Activated T-cell treated with anti-CD3 and anti-CD28 coated beads, Interleukin-2, amount 50 U/mL, for 24 hours (primary cell): ENCODE measurements at places on chromosomes 16 and 17.

DNA sequence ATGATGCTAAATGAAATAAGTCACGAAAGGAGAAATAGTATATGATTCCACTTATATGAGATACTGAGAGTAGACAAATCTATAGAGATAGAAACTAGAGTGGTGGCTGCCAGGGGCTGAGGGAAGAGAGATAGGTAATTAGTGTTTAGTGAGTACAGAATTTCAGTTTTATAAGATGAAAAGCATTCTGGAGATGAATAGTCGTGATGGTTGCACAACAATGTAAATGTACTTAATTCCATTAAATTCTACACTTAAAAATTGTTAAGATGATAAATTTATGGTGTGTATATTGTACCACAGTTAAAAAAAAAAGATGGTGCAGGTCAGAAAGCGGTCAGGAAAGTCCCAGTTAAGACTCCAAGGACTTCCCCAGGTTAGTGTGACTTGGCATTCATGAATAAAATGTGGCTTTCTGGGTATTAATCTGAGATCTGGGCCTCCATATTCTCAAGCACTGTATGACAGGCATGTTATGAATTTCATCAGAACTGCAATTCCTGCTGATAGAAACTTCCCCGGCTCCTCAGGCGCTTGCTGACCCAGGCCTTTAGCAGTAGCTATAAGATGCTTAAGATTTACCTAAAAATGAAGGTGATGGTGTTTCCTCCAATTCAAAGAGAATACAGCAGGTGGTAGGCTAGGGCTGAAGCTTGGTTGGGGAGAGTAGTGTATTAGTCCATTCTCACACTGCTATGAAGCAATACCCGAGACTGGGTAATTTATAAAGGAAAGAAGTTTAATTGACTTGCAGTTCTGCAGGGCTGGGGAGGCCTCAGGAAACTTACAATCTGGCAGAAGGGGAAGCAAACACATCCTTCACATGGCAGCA, 115.3 kb upstream of the SOX9 start:
- no peak for DNase-seq

DNA sequence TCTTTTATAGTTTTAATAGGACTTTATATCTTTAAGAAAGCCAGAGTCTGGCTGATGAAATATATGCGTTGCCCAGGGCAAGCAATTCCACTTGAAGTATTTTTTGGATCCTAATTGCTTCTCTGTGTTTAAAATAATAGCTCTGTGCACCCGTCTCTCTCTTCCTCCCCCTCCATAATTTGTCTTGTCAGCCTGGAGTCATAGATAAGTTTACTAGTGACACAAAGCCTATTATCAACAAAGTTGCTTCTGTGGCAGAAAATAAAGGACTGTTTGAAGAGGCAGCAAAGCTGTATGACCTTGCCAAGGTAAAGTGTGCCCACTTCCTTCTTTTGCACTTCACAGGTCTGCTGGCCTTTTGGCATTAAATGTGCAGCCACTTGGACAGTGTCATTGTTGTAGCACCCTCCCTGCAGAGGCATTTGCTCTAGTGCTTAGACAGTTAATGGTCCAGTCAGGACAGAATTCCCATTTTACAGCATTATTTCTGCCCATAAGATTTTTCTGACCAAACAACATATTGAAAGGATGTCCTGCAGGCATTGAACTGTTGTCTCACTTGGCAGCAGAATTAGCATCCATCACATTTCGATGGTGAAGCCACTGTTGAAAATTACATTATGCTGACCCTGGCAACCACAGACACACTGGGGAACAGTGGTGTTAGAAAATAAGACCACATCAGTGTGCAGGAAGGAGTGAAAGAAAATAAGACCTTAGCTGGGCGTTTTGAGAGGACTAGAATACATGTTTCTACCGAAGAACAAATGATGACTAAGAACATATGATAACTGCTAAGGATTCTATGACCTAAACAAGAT, 28.4 kb upstream of the SLC12A3 start:
- DNase-seq = no peak

DNA sequence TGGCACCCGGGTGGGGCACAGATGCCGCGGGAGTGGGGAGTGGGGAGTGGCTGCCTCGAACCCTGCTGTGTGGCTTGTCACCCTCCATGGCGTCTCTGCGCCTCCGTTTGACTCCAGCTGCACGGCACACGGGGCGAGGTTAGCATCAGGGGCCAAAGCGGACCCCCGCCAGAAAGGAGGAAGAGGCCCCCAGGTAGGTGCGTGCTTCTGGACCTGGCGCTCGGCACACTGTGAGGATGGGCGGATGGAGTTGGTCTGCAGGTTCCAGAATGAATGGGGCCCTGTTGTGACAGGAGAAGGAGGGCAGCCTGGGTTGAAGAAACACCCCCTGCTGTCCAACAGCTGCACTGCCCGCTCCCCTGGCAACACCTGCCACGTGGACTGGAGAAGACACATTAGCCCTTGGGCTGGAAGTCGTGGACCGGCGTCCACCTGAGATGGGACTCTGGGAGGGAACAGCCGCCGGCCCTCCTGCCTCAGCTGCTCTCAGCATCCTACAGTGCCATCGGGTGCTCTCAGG, 9.4 kb upstream of the FASN start:
- DNase-seq = no peak

GRCh38 chr17:46911311-46911710, 11.6 kb upstream of the GOSR2 start:
- no peak for DNase-seq

GRCh38 chr17:72423286-72423589, 302.4 kb downstream of the SOX9 start:
- no peak for DNase-seq

- peak; percentile 48 for DNase-seq
Measured at GRCh38 chr16:27867122-27868110, 196.1 kb downstream of the GSG1L start.

- peak; percentile 56 for DNase-seq
Measured at GRCh38 chr17:1484676-1485422, 7.6 kb downstream of the MYO1C start.

- DNase-seq = no peak
Measured at GRCh38 chr16:55671206-55671973, 15.6 kb downstream of the SLC6A2 start.
